ENCODE measurements at places on chromosomes 16 and 17.

- DNase-seq = no peak
Observed at GRCh38 chr16:25184771-25185170, 32.0 kb upstream of the AQP8 start.

DNA sequence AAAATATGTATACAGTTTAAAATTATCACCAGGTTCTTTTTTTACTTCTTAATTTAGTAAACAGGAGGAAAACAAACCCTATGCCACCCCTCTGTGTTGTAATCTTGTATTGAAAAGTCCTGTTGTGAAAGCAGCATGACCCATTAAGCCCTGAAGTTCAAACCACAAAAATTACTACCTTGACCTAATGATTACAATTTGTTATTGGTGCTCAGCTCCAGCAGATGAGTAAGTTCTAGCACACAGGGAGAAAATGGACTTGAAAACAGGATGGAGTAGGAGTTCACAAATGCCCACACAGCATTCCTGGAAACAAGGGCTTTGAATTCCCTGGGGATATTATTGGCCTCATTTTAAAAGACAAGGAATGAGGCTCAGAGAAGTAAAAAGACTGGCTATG lies 505.8 kb upstream of the ERCC4 start:
- DNase-seq = no peak

GRCh38 chr16:66539623-66540469 lies 10.1 kb downstream of the TK2 start:
- DNase-seq = no peak

GRCh38 chr17:77281904-77282367 lies 141.2 kb downstream of the SEC14L1 start:
- no peak for DNase-seq

DNA sequence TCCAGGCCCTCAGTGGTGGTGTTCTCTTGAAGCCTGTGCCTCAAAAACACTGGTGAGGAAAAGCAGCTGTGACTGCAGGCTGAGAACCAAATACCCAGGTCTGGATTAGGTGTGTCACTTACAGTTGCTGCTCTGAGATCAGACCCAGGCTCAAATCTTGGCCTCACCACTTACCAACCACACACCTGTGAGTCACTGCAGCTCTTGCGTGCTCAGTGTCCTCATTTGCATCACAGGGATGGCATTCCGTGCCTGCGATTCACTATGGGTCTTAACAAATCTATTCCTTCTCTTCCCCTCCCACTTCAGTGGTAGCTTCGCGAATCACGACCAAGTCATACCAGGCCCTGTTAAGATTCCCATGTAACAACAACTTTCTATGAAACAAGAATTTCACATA lies 233.4 kb upstream of the HSBP1 start:
- DNase-seq = no peak

GRCh38 chr17:28196636-28197035 lies 122.4 kb upstream of the TMEM97 start:
- DNase-seq = no peak

- no peak for DNase-seq
Observed at GRCh38 chr17:44781551-44782325, 22.9 kb downstream of the ADAM11 start.

GRCh38 chr16:25626172-25626571 lies 65.6 kb upstream of the HS3ST4 start:
- DNase-seq = no peak

GRCh38 chr17:17813055-17813724 lies 23.6 kb downstream of the SREBF1 start:
- DNase-seq = no peak

GRCh38 chr17:35740997-35741931 lies 9.8 kb downstream of the RASL10B start:
- no peak for DNase-seq

- no peak for DNase-seq
Observed at GRCh38 chr17:79801156-79802038, 4.5 kb upstream of the CBX8 start.

GRCh38 chr16:6019490-6019991 lies 921.9 kb upstream of the EEF2KMT start:
- no peak for DNase-seq

GRCh38 chr16:49590166-49590871 lies 216.7 kb downstream of the C16orf78 start:
- DNase-seq = no peak

DNA sequence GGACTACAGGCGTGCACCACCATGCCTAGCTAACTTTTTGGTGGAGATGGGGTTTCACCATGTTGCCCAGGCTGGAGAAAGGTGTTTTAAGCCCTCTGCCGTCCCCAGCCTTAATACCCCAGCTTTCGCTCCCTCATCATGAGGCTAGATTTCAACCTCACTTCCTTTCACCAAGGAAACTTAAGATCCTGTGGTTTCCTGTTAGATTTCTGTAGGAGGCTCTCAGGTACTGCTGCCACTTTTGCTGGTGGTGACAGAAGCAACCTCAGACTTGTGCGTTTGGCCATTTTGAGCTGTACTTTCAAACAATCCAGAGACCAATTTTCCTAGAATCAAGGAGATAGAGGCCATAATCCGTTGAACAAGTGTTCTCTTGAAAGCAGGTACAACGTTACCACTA lies 36.2 kb downstream of the MPHOSPH6 start:
- DNase-seq = peak; percentile 32

GRCh38 chr17:40129498-40129897 lies 7.7 kb downstream of the MSL1 start:
- DNase-seq = no peak

GRCh38 chr16:4894276-4895150 lies 42.4 kb downstream of the PPL start:
- no peak for DNase-seq

DNA sequence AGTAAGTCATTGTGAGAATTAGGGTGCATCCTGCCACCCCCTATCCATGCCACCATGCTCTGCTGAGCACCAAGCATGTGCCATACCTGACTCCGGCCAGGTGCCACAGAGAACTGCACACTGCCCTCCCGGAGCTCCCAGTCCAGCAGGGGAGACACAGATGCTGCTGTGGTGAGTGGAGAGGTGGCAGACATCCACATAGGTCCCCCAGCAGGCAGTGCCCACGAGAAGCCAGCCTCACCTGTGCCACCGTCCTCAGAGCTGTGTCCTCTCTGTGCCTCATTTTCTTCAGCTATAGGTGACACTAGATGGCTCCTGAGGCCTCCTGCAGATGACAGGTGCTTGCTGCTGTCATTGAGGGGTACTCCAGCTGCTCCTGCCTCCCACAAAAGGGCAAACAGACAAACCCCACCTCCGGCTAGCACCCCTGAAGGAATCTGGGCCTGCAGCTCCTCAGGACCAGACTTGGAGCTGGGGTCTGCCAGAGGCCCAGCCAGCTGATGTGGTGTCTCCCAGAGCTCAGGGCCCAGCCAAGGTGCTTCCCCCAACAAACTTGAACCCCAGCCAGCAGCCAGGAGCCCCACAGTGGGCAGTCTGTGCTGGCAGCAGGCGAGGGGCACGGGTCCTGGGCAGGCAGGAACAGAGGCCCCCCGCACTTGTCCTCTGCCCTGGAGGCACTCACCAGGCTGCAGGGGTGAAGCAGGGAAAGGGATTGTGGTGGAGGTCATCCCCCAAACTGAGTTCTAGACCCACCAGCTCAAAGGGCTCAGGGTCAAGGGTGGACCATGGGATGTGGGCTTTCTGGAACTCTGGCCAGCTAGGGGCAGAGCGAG lies 17.1 kb downstream of the FOXJ1 start:
- no peak for DNase-seq

DNA sequence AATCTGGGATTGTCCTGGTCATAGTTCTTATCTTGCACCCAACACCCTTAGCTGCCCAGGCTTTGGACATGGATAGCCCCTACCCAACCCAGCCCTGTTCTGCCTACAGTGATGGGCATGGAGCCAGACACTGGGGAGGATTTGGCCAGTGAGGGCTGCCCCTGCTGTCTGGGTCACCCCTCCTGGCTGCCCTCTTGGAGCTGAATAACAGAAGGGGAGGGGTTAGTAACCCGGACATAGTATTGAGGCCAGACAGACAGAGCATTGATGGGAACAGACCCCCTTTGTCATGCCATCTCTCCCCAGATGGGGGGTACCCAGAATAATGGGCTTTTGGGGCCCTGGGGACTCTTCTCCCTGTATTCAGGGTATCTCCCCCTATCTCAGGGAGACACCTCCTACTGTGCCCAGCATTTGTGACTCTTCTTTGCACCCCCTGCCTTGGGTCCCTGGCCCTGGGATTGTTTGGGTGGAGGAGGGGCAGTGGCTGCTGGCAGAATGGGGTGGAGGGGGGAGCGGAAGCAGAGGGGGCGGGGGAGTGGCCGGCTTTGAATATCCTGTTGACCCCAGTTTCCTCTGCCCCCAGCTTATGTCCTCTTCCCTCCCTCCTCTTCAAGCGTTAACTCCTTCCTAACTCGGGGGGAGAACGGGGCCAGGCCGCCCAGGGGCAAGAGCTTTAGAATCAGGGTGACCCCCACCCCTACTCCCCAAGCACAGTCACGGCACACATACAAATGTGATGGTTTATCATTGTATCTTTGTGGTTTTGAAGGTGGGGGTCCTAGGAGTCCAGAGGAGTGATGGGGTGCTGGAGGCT lies 17.0 kb downstream of the GJD3 start:
- peak; percentile 29 for DNase-seq

DNA sequence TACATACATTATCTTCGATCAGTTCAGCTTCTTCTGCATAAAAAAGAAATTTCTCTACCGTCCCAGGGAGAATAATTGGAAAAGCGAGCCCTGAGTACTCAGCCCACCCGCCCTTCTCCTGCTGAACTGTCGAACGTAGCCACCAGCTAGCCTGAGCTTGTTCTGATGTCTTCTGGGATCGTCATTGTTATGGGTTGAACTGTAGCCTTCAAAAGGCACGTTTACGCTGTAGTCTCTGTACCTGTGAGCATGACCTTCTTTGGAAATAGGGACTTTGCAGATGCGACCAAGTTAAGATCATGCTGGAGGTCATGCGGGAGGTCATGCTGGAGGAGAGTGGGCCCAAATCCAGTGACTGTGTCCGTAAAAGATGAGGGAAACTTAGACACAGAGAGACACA lies 86.2 kb downstream of the CMIP start:
- DNase-seq = no peak
